ENCODE measurements at places on chromosomes 13 and 19.

GRCh38 chr13:68168448-68168847, 938.3 kb upstream of the PCDH9 start:
- no peak for DNase-seq

DNA sequence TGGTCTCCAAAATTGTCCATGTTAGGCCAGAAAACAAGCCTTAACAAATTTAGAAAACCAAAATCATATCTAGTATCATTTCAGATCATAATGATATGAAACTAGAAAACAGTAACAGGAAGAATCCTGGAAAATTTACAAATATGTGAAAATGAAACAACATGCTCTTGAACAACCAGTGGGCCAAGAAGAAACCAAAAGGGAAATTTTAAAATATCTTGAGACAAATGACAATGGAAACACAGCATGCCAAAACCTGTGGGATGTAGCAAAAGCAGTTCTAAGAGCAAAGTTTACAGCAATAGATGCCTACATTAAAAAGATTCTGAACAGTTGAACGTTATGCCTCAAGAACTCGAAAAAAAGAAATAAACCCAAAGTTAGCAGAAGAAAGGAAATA, 32.6 kb downstream of the VWA8 start:
- no peak for DNase-seq

GRCh38 chr19:47161876-47162489, 31.3 kb downstream of the SAE1 start:
- DNase-seq, result no peak

DNA sequence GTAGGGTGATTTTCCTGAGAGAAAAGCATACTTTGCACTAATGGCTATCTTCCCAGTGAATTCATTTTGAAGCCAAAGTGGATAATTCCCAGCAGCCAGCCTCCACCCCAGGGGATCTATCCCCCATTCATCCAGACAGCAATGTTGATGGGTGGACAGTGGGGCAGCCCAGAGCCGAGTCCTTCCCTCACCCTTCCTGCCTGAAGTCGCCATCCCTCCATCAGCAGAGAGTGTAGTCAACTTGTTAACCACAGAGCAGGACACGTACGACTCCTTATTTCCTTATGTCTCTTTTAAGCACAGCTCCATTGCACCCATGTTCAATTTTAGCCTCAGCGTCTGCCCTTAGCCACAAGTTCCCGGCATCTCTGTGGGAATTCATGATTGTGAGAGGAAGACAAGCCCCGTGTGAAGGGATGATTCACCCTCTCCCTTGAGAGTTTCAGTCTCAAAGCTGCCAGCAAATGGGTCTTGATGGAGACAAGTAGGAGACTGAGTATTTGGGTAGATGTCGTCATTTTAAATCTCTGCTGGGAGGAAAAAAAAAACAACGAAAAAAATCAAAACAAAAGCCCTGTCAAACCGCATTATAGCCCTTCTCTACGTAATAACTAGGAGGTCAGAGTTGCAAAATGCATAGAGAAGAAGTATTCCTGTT, 58.3 kb upstream of the MEDAG start:
- DNase-seq, result no peak

DNA sequence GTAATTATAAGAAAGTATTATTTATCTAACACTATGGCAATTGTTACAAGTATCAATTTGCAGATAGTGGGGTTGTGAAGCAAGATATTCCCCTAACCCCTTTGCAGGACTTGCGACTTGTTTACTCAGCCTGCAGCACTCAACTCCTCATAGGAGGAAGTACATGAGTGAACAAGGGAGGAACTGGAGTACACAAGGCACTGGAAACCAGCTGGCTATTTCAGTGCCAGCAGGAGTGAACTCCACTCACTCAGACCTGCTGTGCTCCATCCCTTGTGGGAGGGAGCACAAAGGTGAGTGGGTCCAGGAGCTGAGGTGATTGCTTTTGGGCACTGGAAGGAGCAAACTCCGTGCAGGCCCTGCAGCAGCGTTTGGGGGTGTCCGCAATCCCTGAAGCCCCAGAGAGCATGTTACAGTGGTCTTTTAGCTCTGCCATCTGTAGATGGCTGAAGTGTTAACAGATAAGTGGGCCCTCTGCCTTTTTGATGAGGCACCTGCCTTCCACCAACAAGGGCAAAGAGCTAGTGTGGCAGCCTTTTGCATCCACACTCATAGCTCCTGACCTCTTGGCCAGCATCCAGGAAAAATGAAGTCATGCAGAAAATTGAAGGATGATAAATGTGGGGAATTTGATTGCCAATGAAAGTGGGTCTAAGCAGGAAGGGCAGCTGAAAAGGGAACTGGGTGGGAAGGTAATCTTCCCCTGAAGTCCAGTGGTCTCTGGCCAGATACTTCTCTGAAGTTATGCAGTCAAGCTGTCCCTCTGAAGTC, 802.2 kb upstream of the MIR17HG start:
- DNase-seq, result no peak

GRCh38 chr13:97724450-97724849, 229.0 kb upstream of the IPO5 start:
- no peak for DNase-seq

DNA sequence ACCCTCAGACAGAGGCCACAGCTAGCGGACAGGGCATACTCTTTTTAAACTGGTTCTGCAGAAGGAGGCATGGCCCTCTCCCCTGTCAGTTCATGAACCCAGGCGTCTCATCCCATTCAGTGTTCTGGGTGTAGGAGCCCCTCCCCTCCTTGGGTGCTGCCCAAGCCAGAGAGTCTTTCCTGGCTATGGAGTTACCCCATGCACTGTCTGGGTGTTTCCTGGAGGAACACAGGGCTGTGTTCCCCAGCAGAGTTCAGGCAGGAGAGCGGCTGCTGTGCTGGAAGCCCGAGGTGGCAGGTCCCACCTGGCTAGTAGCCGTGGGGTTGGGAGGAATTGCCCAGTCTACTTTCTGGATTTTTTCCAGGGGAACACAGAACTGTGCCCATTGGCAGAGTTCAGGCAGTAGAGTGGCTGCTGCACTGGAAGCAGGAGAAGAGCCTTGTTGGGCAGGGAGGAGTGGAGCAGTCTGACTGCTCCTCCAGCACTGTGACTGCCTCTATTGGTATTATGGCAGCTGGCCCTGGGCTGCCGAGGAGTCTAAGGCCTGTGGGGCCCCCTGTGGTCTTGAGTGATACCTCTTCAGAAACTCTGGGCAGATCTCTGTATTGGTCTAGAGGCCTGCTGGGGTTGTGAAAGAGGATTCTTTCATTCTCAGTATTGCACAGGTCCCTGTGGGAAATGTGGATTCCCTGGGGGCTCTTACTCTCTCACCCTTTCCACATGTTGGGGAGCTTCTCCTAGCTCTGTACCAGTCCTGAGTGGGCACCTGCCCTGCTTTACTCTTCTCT, 168.3 kb downstream of the PCDH20 start:
- no peak for DNase-seq

GRCh38 chr19:51548213-51548651, 16.8 kb upstream of the SIGLEC6 start:
- no peak for DNase-seq

- no peak for DNase-seq
Measured at GRCh38 chr19:39413272-39413910, 922 bp downstream of the PLEKHG2 start.

DNA sequence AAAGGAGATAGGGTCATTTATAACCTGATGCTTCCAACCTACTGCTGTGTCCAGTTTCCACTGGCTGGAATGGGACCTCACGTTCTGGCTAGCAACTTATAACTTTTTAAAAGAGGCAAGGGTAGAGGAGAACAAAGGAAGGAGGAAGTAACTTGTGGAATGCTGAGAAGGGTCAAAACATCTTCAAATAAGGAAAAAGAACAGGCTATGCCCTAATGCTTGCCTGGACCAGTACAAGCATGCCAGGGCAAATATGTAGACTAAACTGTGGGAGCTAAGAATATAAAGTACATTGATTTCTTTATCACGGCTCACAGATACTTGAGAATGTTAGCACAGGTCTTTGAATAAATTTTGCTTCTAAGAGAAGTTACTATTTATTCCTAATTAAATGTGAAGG, 1.5 kb upstream of the ZNF561 start:
- no peak for DNase-seq

- DNase-seq, result no peak
Measured at GRCh38 chr13:38624822-38625221, 62.1 kb upstream of the FREM2 start.

Data from stimulated activated CD4-positive, alpha-beta T cell treated with anti-CD3 and anti-CD28 coated beads, Interleukin-15, amount 100 ng/mL, for 1 hour (primary cell).